ENCODE measurements at places on chromosomes 1 and 21.

GRCh38 chr21:15289896-15290841, 225.4 kb upstream of the NRIP1 start:
- DNase-seq, result no peak

DNA sequence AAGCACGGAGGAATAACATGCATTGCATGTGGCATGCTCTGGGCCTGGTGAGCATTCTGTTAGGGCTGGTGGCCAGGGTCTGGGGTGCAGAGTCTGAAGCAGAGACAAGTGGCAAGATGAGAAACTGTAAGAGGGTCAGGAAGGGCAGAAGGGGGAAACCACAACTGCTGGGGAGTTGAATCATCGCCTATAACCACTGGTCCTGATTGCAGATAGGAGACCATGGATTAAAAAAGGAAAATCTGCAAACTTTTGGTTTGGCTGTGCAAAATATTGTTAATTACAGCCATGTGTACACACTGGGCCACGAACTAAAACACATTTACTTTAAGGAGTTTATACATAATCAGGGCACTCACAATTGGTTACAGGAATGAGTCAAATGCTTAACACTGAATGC, 76.6 kb downstream of the TGFBR3 start:
- no peak for DNase-seq

DNA sequence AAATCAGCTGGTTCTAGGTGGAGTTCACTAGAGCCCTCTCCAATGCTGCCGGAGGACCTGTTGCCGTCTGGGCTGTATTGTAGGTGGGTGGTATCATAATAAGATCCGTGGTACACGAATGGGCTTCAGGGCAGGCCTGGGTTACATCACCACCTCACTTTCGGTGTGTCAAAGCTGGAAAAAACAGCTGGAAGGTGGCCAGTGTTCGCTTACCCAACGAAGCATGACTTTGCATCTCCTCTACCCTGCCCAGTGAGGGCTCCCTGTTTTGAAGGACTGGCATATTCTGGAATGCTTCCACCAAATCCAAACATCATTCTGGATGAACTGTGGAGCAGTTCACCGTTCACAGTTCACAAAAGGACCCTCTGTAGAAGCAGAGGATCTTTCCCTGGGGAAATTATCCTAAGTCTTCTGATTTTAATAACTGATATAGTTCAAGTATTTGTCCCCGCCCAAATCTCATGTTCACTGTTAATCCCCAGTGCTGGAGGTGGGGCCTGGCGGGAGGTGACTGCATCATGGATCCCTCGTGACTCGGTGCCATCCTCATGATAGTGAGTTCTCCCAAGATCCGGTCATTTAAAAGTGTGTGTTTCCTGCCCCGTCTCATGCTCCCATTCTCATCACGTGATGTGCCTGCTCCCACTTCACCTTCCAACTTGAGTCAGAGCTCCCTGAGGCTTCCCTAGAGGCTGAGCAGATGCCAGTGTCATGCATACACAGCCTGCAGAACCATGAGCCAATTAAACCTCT, 429.0 kb downstream of the KIF26B start:
- no peak for DNase-seq

DNA sequence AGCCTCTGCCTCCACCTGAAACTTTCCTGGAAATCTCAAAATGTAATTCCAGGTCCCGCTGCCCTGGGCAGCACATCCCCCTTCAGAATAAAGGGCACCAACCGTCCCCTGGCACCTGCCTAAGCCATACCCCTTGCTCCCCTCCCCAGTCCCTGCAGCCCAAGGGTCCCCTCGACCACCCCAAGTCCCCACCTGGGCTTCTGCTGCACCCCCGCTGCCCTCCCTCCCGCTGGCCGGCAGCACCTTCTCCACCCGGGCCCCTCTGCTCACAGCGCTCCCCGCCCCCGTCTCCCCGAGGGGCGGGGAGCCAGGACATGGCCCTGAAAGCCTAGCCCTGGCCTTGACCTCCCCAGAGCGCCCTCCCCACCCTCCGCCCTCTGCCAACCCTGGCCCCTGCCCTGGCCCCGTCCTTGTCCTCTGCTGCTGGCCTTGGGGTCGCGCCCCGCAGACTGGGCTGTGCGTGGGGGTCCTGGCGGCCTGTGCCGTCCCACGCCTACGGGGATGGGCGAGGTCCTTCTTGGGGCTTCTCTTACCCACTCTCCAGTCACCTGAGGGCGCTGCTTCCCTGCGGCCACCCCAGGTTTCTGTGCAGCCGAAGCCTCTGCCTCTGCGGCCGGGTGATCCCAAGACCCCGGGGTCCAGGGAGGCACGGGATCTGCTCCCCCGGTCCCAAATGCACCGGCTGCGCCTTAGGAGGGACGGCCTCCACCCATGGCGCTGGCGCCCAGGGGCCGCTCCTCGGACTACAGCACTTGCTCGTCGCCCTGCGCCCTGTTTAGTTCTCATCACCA, 41.7 kb downstream of the WDR4 start:
- DNase-seq, result no peak

- DNase-seq, result no peak
Observed at GRCh38 chr1:66393586-66394287, 140.2 kb upstream of the SGIP1 start.

GRCh38 chr1:233356705-233356987, 29.1 kb downstream of the MAP3K21 start:
- no peak for DNase-seq

DNA sequence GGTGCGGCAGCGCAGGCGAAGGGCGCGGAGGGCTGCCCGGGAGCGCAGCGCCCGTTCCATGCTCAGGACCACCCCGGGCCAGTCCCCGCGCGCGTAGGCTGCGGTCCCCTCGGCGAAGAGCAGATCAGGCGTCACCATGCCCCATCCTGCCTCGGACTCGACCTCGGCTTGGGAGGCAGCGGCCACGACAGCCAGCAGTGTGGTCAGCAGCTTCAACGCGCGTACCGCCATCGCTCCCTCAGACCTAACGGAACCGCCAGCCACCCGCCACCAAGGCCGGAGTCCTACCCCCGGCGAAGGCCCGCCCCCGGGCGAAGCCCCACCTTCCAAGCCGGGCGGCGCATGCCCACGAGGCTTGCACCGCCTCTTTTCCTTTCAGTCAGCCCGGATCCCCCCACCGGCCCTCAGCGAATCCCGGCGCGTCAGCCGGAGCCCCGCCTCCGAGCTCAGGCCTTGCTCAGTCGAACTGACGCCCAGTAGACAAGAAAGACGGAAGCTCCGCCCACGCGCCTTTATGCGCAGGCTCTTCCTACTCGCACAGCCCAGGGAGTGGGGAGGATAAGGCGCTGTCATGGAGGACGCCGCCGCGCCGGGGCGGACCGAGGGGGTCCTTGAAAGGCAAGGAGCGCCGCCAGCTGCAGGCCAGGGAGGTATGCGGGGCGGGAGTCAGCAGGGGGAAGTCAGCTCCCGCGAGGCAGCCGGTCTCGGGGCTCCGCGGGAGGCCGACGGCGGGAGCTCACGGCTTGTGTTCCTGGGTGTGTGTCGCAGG, at the start of the genes C1orf50 and P3H1:
C1orf50 (plus strand) TSS at position 509 of the 769 bp plus-strand sequence; CDS start at position 572, 63 bp downstream.
P3H1 (minus strand) TSS at position 288 of the 769 bp plus-strand sequence; CDS start at position 231, 57 bp downstream.
- peak; percentile 100 for DNase-seq

DNA sequence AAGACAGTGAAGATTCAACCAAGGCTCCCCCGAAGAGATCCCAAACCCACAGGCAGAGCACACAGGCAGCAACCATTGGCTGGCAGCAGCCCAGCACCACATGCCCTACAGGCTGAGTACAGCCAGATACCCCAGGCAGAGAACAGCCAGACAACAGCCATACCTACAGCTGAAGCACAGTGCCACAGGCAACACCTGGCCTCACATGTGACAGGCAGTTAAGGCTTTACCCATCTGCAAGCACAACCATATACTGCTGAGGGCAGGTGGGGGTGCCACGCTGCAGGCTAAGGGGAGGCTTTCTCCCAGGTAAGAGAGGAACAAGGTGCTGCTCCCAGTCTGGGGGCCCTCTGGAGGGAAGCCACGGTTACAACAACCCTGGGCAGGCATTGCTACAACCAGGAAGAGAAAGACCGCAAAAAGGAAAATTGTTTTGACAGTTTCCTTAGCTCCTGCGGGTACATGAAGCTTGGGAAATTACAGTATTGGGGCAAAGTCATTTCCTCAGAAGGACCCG, 12.3 kb downstream of the CHIT1 start:
- DNase-seq, result no peak

- DNase-seq, result no peak
Observed at GRCh38 chr1:59484096-59484495, 187.2 kb downstream of the FGGY start.

DNA sequence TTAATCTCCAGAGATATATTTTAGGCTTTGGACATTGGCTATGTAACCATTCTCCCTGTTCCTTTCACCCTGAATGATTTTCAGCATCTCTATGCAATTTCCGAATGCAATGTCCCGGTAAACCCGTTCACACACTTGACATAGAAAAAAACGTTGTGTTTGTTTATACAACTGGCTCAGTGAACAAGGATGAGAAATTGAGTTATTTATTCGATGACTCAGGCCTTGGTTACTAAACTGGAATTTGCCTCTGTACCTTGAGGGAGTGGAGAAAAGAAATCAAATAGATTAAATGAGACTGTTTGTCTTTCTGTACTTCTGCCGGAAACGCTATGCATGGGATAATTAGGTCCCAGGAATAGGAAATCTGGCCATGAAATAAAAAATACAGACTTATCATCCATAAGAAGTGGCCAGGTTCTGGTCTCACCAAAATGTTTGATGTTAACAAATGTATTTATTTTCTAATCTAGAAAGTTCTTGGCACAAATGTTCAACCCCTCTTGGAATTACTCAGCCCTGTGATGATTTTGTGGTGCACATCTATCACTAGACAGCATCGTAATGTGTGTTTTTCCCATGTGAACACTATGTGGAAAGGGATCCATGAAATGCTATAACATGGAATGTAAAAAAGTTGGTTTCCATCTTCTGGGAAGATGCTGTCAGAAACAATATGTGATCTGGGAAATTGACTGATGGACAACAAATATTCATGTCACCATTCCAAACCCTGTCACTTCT, 253.9 kb downstream of the DUSP10 start:
- DNase-seq, result no peak

DNA sequence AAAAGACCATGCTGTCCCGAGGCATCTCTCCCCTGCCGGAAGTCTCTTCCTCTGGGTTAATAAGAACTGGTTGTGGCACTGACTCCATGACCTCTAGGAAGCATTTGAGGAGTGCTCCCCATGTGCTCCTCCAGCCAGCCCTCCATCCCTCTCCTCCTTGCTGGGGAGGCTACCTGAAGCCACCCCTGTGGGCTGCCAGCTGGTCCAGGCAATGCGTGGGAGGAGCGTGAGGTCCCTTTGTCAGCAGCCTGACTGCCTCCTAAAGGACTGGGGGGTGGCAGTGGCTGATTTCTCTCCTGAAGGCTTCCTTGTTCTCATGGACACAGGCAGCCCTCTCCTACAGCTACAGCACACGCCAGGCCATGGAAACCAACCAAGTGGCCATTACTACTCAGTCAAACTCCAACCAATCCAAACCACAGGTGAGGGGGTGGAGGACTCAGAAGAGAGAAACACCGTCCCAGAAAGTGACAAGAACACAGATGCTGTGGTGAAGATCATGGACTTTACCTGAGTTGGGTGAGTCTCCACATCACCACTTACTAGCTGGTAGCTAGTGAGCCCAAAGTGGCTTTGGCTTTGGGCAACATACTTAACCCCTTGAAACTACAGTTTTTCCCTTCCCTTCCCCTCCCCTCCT, 35.2 kb downstream of the NENF start:
- DNase-seq, result no peak

DNA sequence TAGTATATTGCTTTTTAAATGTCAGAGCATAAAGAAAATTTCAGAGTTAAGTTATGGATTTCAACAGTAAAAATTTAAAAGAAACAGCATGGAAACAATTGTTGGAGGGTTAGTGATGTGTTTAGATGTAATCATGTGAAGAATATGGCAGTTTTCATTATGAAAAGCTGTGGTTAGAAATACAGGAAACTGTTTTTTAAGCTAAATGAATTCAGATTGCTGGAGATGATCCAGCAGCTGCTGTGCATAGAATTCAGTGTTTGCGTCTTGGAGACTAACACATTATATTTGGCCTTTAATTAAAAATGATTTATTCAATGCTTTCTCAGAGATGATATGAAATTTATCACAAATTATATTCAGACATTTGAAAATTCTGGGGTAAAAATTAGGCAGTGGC, 273.6 kb upstream of the LRRC7 start:
- DNase-seq, result no peak

- DNase-seq, result peak; percentile 27
Observed at GRCh38 chr1:225474986-225475820, 47.4 kb upstream of the LBR start.

GRCh38 chr1:207992677-207993236, 81.8 kb upstream of the CD34 start:
- no peak for DNase-seq

DNA sequence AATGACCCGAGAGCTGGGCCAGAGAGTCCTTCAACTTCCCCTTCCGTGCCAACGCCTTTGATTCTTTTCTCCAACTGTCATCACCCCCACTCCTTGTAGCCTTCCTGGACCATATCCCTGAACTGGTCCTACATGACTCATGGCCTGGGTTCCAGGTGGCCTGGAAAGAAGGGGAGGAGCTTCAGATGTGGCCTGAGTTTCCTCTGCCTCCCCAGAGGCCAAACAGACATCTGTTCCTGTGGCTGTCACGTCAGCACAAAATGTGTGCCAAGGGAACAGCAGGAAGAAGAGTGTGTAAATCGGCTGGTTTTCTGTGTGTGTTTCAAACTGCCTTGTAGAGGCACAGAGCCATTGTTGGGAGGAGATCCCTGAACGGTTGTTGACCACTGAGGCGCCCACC, 24.9 kb upstream of the KIRREL1 start:
- DNase-seq, result no peak

- no peak for DNase-seq
Observed at GRCh38 chr1:67261680-67262079, 46.0 kb upstream of the IL12RB2 start.

DNA sequence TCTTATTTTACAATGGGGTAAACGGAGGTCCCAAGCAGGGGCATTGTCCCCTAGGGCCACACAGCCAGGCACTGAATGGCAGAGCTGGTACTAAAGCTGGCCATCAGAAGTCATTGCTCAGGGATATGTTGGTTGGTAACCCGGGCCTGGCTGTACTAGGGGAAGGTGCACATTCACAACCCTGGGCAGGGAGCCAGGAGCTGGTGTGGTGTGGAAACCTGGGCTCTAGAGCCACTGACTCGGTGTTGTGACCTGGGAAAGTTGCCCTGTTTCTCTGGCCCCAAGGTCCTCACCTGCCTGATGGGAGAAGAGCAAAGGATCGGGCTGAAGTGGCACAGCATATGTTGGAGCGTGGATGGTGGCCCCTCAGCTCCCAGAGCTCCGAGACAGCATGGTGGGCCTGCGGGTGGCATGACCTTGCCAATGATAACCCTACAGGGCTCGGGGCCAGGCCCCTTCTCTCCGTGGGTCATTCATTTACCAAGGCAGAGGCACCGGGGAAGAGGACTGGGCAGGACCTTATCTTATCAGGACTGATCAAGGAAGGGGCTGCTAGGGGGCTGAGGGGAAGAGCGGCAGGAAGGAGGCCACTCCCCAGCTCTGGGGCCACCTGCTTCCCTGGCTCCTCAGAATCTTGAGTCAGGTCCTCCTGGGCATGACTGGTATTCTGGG, 274.1 kb downstream of the TRABD2B start:
- DNase-seq, result no peak
